HepG2 (cell line): ENCODE measurements at places on chromosomes 2 and 18.
A peak's percentile ranks its signal among the peaks of the same experiment; 100 is the strongest.

GRCh38 chr2:156908825-156909224, 348.7 kb upstream of the GALNT5 start:
- no peak for DNase-seq

GRCh38 chr2:1709335-1709605, 35.0 kb downstream of the PXDN start:
- DNase-seq: no peak

GRCh38 chr2:158729873-158730620, 65.1 kb upstream of the DAPL1 start:
- no peak for DNase-seq

- DNase-seq: no peak
Observed at GRCh38 chr2:165074884-165075283, 119.6 kb upstream of the SLC38A11 start.

DNA sequence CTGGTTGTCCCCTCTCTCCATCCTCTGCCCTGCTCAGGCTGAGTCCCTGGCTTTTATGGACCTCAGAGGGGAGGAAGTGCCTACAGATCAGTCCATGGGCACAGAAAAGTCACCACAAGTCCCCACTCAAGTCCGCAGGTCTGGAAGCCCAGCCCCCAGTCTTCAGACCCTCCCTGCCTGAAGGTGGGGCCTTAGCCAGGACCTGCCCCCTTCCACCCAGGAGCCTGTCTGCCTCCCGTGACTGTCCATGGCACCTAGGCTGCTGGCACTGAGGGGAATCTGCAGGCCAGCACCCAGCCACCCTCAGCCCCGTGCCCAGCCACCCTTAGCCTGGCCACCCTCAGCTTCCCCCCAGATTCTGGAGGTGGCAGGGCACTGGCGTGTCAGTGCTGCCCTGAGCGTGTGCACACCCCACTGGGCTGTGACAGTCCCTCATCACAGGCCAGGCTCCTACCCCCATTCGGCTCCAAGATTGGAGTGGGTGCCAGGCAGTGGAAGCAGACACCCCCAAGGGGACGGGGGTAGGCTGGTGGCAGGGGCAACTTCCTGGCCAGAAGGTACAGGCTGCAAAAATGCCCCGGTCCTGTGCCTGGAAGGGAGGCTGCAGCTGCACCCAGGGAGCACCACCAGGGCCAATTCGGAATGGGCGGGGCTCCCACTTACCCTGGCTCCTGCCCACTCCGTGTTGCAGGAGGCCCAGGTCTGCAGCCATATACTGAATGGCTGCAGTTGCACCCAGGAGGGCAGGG, 154.7 kb upstream of the RMP24 start:
- DNase-seq: no peak

GRCh38 chr2:118846442-118846952, 951 bp downstream of the EN1 start:
- no peak for DNase-seq

DNA sequence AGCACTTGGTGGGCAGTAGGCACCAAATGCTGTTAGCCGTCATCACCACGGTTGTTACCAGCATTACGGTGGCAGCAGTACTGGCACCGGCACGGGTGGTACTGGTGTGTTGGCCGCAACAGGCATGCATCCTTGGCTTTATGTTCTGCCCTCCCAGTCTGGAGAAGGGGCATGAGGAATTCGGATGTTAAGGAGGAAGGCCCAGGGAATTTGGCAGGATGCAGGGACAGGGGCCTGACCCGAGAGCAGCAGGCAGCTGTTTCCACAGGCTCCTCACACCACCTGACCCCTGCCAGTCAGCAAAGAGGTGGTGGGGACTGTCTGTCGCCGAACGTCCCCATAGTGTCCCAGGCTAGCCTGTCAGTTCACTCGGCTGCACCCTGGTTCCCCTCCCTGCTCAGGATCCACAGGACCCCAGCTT, 79.0 kb downstream of the EDAR start:
- no peak for DNase-seq

GRCh38 chr2:163157891-163158496, 319.4 kb upstream of the KCNH7 start:
- no peak for DNase-seq

GRCh38 chr2:200411831-200412230, 98.0 kb downstream of the KCTD18 start:
- peak; percentile 13 for DNase-seq
